CD4-positive, alpha-beta memory T cell (primary cell): ENCODE measurements at places on chromosomes 5 and 9. TPM values are rescaled to one million over a fixed set of nuclear protein-coding genes. Genes with fewer than 3 reads are reported as not detected.

DNA sequence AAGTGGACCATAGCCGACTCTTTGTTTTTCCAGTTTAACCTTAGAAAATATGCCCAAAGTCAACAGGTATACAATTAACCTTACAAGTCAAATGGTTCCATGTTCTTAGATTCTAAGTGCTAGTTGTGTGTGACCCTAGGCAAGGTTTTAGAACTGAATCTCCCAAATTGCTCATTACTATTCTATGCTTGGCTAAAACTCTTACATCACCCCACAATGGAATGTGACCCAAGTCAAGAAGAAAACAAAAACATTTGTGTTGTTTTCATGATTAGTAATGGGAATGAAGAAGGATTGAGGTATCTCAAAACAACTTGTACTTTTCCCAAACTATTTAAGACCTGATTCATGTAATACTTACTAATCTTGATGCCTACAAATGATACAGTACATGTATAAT lies 159.2 kb downstream of the ARRDC3 start:
- no peaks in the 10 kb centered on the region for H3K27me3 ChIP-seq
- no peak for DNase-seq
- H3K36me3 ChIP-seq: no peaks in the 10 kb centered on the region
- no peak overlapping the region for H3K27ac ChIP-seq

The TAF1L gene
- not detected for polyA plus RNA-seq

DNA sequence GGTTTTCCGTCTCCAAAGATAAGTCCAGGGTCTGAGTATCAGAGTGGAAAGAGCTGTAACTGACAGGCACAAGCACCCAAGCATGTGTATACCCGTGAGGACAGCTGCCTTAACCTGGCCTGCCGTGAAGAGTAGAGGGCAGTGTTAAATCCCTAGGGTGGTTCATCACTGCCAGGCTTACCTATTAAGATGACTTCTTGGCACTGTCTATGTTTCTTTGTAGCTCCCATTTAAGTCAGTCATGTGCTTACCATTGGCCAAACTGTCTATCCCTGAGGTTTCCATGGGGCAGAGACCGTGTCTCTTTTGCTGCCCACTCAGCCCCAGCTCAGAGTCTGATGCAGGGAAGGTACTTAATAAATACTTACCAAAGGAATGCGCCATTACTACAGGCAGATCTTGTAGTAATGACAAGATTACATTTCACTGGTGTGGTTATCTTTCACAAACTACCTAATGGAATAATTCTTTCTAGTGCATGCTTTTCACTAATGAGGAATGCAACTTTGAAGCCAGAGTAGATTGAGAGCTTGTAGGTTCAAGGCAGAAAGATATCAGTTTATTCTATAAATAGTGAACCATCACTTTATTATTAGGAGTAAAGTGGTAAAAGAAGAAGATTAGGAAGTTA lies 64.2 kb downstream of the SNX24 start:
- no peaks in the 10 kb centered on the region for H3K27me3 ChIP-seq
- no peaks in the 10 kb centered on the region for H3K4me1 ChIP-seq
- H3K4me3 ChIP-seq: no peak overlapping the region
- DNase-seq: no peak

DNA sequence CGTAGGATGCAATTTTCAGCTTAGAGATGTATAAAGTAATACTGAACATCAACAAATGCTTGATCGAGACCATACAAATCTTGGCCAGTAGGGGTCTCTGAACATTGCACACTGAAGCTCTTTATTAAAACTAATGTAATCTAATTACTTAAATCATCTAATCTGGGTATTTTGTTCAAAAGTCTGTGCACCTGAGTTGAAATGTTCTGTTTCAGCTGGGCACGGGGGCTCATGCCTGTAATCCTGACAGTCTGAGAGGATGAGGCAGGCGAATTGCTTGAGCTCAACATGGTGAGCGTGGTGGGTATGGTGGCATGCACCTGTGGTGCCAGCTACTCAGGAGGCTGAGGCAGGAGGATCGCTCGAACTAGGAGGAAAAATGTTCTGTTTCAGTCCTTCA lies 41.0 kb downstream of the ESM1 start:
- H3K36me3 ChIP-seq: no peaks in the 10 kb centered on the region
- H3K4me3 ChIP-seq: no peak overlapping the region
- H3K27me3 ChIP-seq: no peaks in the 10 kb centered on the region
- no peak overlapping the region for H3K27ac ChIP-seq

- H3K4me3 ChIP-seq: no peak overlapping the region
- no peak overlapping the region for H3K27ac ChIP-seq
- no peaks in the 10 kb centered on the region for H3K27me3 ChIP-seq
- no peaks in the 10 kb centered on the region for H3K36me3 ChIP-seq
- no peaks in the 10 kb centered on the region for H3K4me1 ChIP-seq
Measured at GRCh38 chr9:16884952-16885513, 14.6 kb upstream of the BNC2 start.

- DNase-seq: no peak
- no peaks in the 10 kb centered on the region for H3K36me3 ChIP-seq
- H3K4me3 ChIP-seq: no peak overlapping the region
- H3K27me3 ChIP-seq: no peaks in the 10 kb centered on the region
Measured at GRCh38 chr5:150122536-150123481, 32.8 kb downstream of the PDGFRB start.

- H3K27me3 ChIP-seq: no peaks in the 10 kb centered on the region
- H3K36me3 ChIP-seq: no peaks in the 10 kb centered on the region
- H3K4me1 ChIP-seq: peaks cover 16% of the 10 kb centered on the region
- DNase-seq: peak; percentile 40
- H3K27ac ChIP-seq: peak overlapping the region; percentile 38
Measured at GRCh38 chr5:127029581-127030258, 638 bp downstream of the MARCHF3 start.

The IFNK gene
- not detected for polyA plus RNA-seq

DNA sequence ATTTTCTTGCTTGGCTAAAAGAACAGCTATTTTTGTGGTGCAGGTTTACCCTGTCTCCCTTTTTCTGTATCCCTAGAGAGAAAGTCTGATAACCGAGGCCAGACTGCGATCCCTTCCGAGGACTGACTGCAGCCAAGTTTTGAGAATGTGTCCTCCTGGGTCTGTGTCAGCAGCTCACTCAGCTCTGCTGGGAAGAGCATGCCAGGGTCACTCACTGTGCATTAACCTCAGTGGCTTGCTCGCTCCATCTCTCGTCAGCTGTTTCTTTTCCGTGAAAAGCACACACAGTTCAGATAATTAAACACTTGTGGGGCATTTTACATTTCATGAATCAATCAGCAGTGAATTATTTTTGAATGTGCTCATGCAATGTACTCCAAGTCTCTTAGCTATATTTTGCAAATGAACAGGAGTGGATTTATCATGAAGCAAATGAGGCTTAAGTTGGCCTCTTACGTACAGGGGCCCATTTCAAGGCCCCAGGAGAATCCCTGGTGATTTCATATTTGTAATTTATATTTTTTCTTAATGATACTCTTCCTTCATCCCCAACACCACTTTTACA lies 252.1 kb downstream of the SMARCA2 start:
- H3K27ac ChIP-seq: no peak overlapping the region
- no peaks in the 10 kb centered on the region for H3K36me3 ChIP-seq
- no peaks in the 10 kb centered on the region for H3K4me1 ChIP-seq
- H3K27me3 ChIP-seq: no peaks in the 10 kb centered on the region
- H3K4me3 ChIP-seq: no peak overlapping the region

- H3K4me3 ChIP-seq: no peak overlapping the region
- H3K27me3 ChIP-seq: no peaks in the 10 kb centered on the region
- no peak overlapping the region for H3K27ac ChIP-seq
- H3K36me3 ChIP-seq: no peaks in the 10 kb centered on the region
- DNase-seq: no peak
- H3K4me1 ChIP-seq: no peaks in the 10 kb centered on the region
Measured at GRCh38 chr9:86997156-86997555, 49.9 kb upstream of the GAS1 start.

- no peaks in the 10 kb centered on the region for H3K36me3 ChIP-seq
- H3K4me1 ChIP-seq: no peaks in the 10 kb centered on the region
- no peaks in the 10 kb centered on the region for H3K27me3 ChIP-seq
- no peak overlapping the region for H3K27ac ChIP-seq
Measured at GRCh38 chr5:113989278-113989912, 372.5 kb upstream of the KCNN2 start.

GRCh38 chr9:130090915-130091314 lies 37.2 kb downstream of the GPR107 start:
- H3K4me1 ChIP-seq: no peaks in the 10 kb centered on the region
- H3K27me3 ChIP-seq: no peaks in the 10 kb centered on the region
- no peak overlapping the region for H3K4me3 ChIP-seq
- peaks cover 18% of the 10 kb centered on the region for H3K36me3 ChIP-seq

- no peak overlapping the region for H3K4me3 ChIP-seq
- H3K27me3 ChIP-seq: no peaks in the 10 kb centered on the region
- DNase-seq: no peak
- peaks cover 27% of the 10 kb centered on the region for H3K4me1 ChIP-seq
- H3K27ac ChIP-seq: no peak overlapping the region
- no peaks in the 10 kb centered on the region for H3K36me3 ChIP-seq
Measured at GRCh38 chr9:110050925-110051355, 157.0 kb downstream of the C9orf152 start.

The GRM6 gene
- polyA plus RNA-seq: not detected

DNA sequence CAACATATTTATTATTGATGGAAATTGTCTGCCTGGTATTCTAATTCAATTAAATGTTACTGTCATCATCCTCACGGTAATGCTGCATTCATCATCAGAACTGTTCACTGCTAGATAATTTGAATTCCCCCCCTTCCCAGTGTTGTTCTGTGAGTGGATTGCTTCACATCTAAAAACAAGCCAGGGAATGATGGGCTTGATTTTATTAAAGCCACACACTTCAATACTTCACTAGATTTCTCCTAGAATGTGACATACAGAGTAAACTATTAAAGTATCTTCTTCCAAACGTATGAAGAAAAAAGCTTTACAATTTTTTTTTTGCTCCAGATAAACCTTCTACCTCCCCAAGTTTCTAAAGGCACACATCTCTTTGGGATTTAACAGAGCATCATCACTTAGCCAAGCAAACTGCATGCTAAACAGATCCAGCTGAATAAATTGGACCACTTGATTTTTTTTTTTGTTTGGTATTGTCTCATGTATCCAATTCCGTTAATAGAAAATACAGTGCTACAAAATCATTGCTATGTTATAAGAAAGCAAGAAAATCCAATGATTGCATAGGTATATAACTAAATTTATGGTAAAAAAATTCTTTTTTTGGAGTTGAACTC lies 692.4 kb downstream of the MTRR start:
- no peak overlapping the region for H3K27ac ChIP-seq
- H3K4me1 ChIP-seq: no peaks in the 10 kb centered on the region
- no peak for DNase-seq
- H3K36me3 ChIP-seq: no peaks in the 10 kb centered on the region
- no peaks in the 10 kb centered on the region for H3K27me3 ChIP-seq

GRCh38 chr5:18745042-18745987 lies 1111.1 kb downstream of the TAF11L14 start:
- H3K27ac ChIP-seq: peak overlapping the region; percentile 69
- DNase-seq: peak; percentile 45
- peak overlapping the region; percentile 61 for H3K4me3 ChIP-seq
- no peaks in the 10 kb centered on the region for H3K27me3 ChIP-seq

- no peak overlapping the region for H3K27ac ChIP-seq
- H3K27me3 ChIP-seq: no peaks in the 10 kb centered on the region
- no peaks in the 10 kb centered on the region for H3K4me1 ChIP-seq
- H3K4me3 ChIP-seq: no peak overlapping the region
Measured at GRCh38 chr9:88976890-88977257, 14.4 kb upstream of the S1PR3 start.

GRCh38 chr9:126295936-126296600 lies 30.6 kb upstream of the MVB12B start:
- H3K27ac ChIP-seq: no peak overlapping the region
- no peaks in the 10 kb centered on the region for H3K27me3 ChIP-seq
- H3K36me3 ChIP-seq: no peaks in the 10 kb centered on the region
- H3K4me3 ChIP-seq: no peak overlapping the region
